GOT3 (cell line): ENCODE measurements at places on chromosomes 3 and 15.

- no peak for DNase-seq
These were observed 97.8 kb downstream of the SQOR start for GRCh38 chr15:45732662-45733061.

DNA sequence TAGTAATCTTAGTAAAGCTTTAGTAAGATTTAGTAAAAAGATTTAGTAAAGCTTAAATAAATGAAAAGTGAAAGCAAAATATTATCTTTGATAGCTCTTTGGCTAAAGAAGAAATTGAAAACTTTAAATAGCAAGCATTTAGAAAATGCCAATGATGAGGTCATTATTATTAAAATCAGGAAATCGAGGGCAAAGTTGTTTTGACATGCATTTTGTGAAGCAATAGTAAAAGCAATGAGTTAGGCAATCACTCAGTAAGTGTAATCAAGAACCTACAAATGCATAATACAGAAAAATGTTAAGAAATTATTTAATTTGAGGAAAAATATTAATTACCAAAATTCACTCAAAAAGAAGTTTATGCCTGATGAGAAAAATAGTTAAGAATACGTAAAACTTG, 280.3 kb upstream of the MME start:
- DNase-seq, result no peak

DNA sequence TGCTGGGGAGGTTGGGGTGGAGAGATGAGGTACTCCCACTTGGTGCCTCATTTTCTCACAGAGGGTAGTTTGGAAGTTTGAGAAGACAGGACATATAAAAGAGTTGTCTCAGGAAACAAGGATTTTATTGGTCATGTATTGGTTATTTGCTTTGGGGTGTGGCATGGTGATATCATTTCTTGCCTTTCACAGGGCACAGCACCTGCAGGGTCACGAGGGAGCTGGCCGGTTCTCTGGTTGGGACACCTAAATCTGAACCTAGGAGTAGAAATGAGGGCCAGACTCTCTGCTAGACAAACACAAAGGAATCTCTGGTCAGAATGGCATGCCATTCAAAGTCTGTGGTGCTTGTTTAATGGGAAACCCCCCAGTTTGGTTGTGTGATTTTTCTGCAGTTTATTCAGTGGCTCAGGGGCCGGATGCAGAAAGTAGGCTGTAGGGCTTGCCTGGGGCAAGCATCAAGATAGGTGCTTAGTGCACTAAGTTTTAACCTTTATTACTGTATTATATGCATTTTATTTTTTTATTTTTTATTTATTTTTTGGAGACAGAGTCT, 237.7 kb upstream of the EIF1B start:
- no peak for DNase-seq

- DNase-seq, result no peak
These were observed 64.0 kb downstream of the FLNB start for GRCh38 chr3:58072052-58072762.

DNA sequence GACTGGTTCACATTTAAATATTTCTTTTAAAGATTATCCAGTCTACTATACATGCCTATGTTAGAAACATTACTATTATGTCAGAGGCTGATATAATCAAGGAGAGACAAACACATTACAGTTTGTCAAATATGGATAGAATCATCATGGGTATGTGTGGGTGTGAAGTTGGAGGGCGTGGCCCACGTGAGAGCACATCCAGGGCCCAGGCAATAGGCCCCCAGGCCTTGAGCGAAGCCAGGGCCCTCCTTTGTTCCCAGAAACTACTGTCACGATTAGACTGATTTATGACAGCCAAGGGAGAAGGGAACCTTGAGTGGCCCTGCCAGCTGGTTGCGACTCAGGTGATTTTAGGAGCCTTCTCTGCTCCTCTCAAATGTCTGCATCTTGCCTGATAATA, 26.9 kb upstream of the LDHAL6B start:
- DNase-seq, result no peak

DNA sequence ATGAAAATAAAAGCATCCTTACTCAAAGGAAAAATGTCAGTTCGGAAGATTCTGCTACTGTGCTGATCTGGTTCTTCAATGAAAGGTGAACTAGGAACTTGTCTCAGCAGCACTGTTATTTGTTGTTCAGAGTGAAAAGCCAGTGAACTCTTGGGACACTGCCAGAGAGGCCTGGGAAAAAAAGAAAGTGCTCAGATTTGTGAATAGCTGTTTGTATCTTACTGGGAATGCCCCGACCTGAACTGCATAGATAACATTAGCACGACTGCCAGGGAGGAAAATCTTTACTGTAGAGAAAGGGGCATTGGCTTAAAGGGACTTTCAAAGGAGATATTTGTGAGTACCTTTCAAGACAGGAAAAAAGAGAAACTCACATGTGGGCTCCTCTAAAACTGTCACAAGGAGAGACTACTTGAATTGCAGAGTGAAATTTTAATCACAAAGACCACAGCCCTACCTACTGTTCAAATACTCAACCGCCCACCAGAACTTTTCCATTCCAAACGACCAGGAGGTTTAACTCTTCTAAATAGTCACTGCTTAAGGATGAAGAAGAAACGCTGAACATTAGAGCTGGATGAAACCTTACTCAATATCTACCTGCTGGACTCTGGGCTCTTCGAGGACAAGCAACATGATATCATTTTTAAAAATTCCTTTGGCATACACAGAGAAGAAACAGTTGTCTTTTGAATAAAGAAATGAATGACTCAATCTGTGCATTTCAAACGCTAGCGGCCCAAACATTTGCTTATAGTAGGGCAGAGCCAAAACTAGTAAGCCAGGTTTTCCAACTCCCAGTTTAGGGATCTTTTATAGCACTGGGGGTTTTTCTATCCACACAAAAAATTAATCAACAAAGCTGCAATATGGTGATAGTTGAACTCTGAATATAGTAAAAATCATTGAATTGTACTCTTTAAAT, 13.4 kb downstream of the TAMM41 start:
- DNase-seq, result no peak

GRCh38 chr3:198079771-198080520, 119.9 kb downstream of the LMLN start:
- no peak for DNase-seq

GRCh38 chr3:143928056-143928455, 43.6 kb upstream of the DIPK2A start:
- no peak for DNase-seq
